Mammary epithelial cell (primary cell): ENCODE measurements at places on chromosomes 1 and 21. TPM values are rescaled to one million over a fixed set of nuclear protein-coding genes. Genes with fewer than 3 reads are reported as not detected.

The LCE3D gene
- 0.58 TPM for polyA plus RNA-seq

The A3GALT2 gene
- polyA plus RNA-seq, result not detected

The PANK4 gene
- polyA plus RNA-seq, result 14.9 TPM

The OLFML3 gene
- polyA plus RNA-seq, result 0.73 TPM

The MROH9 gene
- polyA plus RNA-seq, result not detected

The RNF19B gene
- 32.3 TPM for polyA plus RNA-seq
